CD4-positive, alpha-beta T cell treated with Interleukin-17A for 4 hours (primary cell): ENCODE measurements at places on chromosomes 5 and 9.

- peak; percentile 95 for DNase-seq
Measured at GRCh38 chr5:142769793-142770649, at the start of gene ARHGAP26. Gene ARHGAP26 (plus strand): TSS chr5:142770377. CDS start chr5:142770762, 385 bp downstream.

DNA sequence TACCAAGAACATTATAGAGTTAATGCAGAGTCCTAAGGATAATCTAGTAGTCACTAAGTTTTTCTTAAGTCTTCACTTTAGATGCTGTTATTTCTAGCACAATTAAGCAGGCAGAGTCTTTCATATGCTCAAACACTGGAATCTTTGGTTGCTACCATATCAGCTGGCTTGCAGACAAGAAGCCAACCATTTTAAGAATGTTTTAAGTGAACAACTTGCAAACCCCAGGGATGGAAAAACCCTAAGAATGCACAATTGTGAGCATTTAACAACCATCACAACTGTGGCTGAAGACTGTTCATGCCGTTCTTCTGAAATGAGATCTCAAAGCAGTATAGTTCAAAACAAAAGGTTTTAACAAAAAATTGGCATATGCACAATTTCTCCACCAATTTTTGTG is 55.1 kb downstream of the CSNK1A1 start:
- DNase-seq = no peak

GRCh38 chr5:14504332-14504727 is 77.3 kb upstream of the OTULINL start:
- no peak for DNase-seq

- no peak for DNase-seq
Measured at GRCh38 chr5:17190799-17191391, 26.5 kb upstream of the BASP1 start.

DNA sequence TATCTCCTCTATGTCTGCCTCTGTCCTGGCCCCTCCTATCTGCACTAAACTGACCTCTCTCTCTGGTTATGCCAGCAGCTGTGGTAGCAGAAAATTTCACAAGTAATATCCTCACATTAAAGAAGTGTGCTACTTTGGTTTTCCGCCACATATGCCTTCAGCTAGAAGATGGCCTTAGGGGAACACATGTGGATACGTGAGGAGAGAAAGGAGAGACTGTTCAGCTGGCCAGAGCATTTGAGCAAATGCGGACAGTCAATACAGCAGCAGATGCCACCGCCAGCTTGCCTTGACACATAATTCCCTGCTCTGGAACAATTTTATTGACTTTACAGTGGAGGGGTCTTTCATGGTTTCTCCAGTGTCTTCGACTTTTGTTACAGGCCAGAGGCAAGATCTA is 434.6 kb downstream of the TAF11L14 start:
- DNase-seq = no peak

GRCh38 chr5:135032999-135033861 is 798 bp downstream of the PITX1 start:
- DNase-seq = no peak

- DNase-seq = peak; percentile 2
Measured at GRCh38 chr5:132484391-132484725, 6.2 kb downstream of the IRF1 start.
